ENCODE measurements at places on chromosomes 5 and 9.

DNA sequence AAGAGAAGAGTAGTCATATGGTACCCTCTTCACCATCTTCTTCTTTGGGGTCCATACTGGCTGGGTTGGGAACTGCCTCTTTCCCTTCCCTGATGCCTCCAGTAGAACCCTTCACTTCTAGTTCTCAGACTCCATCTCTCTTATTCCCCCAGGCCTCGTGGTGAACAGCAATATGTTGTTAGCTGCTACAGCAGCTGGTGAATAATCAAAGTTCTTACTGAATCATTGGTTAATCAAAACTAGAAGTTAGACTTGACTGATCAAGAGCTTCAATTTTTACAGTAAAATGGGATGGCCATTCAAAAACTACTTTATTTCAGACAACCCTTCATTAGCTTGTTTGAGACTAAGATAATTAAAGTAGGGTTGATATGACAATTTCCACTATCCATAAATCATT, 190.9 kb upstream of the GNA14 start:
- DNase-seq = no peak

- peak; percentile 72 for DNase-seq
Measured at GRCh38 chr5:43041669-43042175, 1.6 kb upstream of the ANXA2R start.

DNA sequence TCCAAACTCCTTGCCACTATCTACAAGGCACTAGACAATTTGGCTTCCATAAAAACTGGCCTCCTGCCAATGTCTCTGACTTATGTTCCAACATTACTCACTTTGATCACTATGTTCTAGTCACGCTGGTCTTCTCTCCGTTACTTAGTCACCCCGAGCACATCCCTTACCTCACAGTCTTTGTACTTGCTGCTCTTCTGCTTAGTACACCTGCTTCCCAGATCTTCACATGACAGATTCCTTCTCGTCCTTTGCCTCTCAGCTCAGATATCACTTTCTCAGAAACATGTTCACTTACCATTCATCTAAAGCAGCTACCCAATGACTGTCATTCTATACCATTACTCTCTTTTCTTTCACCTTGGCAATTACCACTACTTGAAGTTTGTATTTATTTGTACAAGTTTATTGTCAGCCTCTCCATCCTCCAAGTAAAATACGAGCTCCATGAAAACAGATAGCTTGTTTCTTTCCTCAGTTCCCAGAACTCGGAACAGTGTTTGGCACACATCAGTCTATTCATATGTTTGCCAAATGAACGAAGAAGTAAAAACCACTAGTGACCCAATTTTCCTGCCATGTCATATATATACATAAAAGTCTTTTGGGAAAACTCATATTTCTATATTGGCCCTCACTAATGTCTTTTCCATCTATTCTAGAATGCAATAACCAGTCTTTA, 5.9 kb upstream of the SLC22A5 start:
- no peak for DNase-seq

- no peak for DNase-seq
Measured at GRCh38 chr9:28770226-28770625, 1196.9 kb upstream of the C9orf72 start.

- no peak for DNase-seq
Measured at GRCh38 chr5:68189171-68189570, 26.4 kb upstream of the PIK3R1 start.

GRCh38 chr5:96297290-96297689, 135.8 kb downstream of the PCSK1 start:
- DNase-seq = no peak

DNA sequence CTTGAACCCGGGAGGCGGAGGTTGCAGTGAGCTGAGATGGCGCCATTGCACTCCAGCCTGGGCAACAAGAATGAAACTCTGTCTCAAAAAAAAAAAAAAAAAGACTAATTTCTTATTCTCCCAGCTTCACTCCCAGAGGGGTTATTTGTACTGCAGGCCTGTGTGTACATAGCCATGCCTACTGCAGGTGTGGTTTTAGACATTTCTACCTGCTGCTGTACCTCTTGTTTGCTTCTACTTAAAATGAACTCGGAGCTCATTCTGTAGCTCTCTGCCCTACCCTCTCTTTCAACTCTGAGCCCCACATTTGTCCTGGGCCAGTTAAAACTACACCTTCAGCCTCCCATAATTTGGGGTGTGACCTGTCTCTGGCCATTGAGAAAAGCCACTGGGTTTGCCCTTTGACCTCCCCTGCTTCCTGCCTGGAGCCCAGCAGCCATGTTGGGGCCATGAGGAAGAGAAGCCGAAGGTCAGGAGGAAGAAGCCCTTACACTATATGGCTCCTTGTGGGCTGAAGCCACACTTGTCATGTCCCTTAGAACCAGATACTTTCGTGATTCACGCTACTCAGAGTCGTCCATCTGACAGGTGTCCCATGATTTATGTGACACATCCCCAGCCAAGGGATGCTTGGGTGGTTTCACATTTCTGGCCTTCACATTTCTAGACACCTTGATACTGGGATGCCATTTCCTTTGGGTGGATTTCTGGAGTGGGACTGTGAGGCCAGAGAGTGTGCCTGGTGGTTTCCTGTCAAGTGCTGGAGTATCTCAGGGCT, 9.4 kb upstream of the CARD19 start:
- no peak for DNase-seq

DNA sequence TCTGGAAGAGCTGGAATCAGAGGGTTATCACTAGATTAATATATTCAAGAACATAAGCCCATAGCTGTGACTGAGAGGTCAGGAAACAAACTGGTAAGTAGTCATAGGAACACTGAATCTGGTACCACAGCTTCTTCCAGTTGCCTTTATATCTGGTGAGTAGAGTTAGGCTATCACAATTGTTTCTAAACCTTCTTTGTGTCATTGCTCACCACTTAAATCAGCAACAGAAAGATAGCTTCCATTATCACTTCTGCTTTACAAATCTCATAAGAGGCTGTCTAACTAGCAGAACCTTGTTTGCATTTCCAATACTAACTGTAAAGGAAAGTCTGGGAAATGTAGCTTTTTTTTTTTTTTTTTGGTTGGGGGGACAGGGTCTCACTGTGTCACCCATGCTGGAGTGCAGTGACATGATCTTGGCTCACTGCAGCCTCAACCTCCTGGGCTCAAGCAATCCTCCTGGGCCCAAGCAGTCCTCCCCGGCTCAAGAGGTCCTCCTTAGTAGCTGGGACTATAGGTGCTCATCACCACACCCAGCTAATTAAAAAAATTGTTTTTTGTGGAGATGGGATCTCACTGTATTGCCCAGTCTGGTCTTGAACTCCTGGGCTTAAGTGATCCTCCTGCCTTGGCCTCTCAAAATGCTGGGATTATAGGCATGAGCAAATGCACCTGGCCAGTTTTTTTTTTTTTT, 22.0 kb downstream of the CDC42SE2 start:
- DNase-seq = no peak

DNA sequence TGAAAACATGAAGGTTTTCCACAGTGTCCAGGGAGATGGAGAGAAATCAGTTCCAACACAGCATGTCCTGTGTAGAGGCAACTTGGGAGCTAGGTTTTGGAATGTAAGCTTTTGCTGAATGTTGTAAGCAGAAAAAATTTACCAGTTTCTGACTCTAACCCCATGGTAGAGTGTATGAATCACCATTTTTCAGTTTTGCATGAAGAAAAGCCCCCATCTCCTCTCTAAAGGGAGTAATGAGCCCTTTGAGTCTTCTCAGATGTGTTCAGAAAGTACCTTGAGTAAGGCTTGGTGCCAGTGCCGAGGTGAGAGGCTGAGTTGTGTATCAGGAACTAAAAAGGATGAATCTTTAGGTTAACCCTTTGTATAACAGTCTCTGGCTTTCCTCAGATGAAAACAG, 96.2 kb downstream of the ADRB2 start:
- no peak for DNase-seq

DNA sequence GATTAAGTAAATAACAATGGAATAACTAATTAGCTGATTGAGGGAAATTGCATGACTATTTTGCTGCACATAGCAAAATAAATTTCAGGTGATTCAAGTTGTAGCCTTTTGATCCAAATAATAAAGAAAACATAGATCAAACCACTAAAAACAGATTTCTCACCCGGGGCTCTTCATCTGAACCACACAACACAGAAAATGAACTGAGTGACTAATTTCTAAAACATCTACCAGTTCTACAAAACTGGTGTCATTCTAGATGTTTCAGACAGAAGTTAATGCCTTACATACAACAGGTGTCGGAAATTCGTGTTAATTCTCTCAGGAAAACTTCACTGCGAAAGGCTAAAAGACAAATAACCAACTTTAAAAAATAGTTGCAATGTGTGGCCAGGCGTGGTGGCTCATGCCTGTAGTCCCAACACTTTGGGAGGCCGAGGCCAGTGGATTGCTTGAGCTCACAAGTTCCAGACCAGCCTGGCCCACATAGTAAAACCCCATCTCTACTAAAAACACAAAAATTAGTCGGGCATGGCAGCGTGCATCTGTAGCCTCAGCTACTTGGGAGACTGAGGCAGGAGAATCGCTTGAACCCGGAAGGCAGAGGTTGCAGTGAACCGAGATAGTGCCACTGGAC, 6.9 kb downstream of the PROP1 start:
- no peak for DNase-seq

GRCh38 chr5:178606269-178606668, 16.1 kb upstream of the COL23A1 start:
- DNase-seq = no peak

GRCh38 chr9:97073506-97073905, 34.6 kb upstream of the CTSV start:
- DNase-seq = no peak

GRCh38 chr9:93166699-93167098, 17.2 kb upstream of the WNK2 start:
- DNase-seq = no peak

- no peak for DNase-seq
Measured at GRCh38 chr5:458547-459353, 15.8 kb downstream of the EXOC3 start.

- no peak for DNase-seq
Measured at GRCh38 chr9:34896112-34896511, 62.0 kb upstream of the PHF24 start.
